ENCODE measurements at places on chromosomes 11 and 22.

GRCh38 chr11:100914415-100915110 is 215.1 kb downstream of the PGR start:
- DNase-seq: no peak

- no peak for DNase-seq
Measured at GRCh38 chr22:24088816-24089215, 77.7 kb downstream of the CABIN1 start.

- no peak for DNase-seq
Measured at GRCh38 chr22:24104307-24105012, 76.8 kb upstream of the SUSD2 start.

- DNase-seq: no peak
Measured at GRCh38 chr11:77865805-77866204, 44.9 kb downstream of the AAMDC start.

DNA sequence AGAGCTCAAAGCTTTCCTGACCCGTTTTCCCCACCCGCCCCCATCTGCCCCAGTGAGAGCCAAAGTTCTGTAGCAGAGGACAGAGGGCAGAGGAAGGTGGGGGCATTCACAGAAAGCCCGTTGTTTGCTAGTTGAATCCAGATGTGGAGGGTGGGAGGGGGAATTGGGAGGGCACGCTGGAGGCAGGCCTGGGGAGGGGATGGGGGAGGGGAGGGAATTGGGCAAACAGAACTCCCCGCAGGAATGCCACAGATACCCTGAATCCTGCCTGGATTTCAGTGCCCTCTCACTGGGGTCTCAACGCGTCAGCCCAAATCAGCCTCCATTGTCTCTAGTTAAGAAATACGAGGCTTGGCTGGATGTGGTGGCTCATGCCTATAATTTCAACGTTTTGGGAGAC is 12.9 kb upstream of the OAF start:
- no peak for DNase-seq

DNA sequence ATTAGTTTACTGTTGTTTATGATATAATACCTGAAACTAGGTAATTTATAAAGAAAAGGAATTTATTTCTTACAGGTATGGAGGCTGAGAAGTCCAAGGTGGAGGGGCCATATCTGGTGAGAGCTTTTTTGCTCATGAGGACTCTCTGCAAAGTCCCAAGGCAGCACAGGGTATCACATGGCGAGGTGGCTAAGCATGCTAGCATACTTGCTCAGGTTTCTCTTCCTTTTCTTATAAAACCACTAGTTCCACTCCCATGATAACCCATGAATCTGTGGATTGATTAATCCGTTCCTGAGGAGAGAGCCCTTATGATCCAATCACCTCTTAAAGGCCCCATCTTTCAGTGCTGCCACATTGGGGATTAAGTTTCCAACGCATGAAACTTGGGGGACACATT is 82.7 kb downstream of the PHF21A start:
- no peak for DNase-seq

DNA sequence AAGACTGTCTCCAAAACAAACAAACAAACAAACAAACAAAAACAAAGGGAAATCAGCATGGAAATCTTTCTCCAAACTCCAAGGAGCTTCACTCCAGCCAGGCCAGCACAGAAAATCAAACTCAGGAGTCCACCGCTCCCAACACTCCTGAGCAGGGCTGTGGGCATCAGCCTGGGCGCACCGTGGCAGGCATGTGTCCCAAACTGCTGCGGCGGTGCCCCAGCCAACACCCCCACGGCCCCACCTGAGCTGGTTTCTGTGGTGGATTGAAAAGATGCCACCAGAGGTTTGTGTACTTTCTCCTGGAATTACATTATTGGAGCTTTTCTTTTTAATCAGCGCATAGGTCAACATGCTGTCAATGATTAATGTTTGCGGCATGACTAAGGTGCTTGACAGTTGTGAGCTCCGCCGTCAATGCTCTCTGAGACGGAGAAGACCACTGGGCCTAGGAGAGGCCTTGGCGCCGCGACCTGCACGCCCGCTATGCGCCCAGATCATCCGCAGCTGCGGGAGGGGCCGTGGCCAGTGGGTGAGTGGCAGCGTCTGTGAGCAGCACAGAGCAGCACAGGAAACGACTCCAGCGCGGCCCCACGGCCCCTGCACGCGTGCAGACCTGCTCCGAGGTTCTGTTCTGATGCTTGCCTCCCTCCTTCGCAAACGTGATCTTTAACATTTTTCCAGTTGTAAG is 18.1 kb downstream of the DRD4 start:
- DNase-seq: no peak

DNA sequence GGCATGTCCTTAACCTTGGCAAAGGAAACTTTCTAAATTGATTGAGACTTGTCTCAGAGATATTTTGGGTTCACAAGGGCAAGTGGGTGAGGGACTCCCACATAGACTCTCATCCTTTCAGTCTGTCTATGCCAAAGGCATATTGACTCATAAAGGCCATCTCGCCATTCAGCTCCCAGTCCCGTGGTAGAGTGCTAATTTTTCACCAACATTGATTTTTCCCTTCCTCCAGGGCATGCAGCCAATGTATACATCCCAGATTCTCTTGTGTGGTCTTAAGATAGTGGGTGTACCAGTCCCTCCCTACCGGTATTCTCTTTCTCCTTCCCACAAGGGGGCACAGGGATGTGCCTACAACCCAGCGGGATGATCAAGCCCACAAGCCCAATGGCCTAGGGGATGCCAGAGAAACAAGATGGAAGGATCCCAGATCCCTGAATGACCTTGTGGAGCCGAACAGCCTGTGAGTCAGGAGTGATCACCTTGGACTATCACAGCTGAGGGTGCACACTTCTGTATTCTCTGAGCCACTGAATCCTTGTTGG is 7.9 kb downstream of the C11orf96 start:
- DNase-seq: no peak

- peak; percentile 47 for DNase-seq
Measured at GRCh38 chr11:8810540-8811301, 100.3 kb upstream of the AKIP1 start.

- DNase-seq: no peak
Measured at GRCh38 chr11:82229341-82229740, 504.3 kb downstream of the FAM181B start.

DNA sequence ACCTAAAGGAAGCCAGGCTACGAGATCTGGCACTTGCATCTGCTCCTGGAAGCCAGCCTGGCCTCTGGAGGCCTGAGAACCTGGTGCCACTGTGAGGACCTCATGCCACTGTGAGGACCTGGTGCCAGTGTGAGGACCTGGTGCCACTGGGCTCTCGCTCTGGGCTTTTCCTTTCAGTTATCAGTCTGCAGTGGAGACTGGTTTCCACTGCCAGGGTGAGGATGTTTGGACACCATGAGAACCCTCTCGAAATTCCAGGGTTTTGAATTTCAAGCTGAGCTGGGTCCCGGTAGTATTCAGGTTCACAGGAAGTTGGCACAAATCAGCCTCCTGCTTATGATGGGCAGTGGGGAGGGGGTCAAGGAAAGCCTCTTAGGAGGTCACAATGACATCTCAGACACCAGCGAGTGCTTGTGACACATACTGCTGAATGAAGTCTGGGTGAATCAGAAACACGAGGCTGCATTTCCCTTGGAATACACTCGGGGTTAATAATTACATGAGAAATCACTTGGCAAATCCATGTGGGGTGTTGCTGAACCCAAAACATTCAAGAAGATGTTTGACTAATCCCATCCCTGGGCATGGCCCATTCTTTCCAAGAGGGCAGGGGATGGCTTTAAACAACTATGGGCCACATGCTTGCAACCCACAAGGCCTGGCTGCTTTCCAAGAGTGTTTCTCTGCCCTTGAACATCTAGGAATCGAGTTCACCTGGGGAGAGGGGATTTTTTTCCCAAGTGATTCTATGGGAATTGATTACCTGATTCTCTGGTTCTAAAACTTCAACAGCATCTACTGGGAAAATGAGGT is 60.2 kb downstream of the LINC01488 start:
- DNase-seq: no peak

GRCh38 chr22:17781319-17782031 is 7.2 kb upstream of the BID start:
- DNase-seq: no peak

DNA sequence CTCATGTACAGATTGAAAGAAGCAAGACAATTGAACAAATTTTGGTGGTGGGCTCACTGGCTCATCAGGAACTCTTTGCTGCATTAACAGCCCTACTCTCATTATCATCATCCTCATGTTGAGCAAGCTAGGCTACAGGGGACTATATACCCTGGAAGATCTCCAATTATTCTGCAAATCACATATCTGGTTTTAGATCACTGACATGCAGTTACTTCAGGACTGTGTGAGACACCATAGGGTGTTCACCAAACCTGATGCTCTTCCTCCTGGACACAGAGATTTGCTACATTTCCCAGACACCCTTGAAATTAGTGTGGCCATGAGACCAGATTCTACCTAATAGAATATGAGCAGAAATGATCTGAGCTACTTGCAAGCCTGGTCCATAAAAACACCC is 23.0 kb upstream of the ME3 start:
- DNase-seq: no peak

- no peak for DNase-seq
Measured at GRCh38 chr11:67489203-67489884, 6.5 kb downstream of the AIP start.

DNA sequence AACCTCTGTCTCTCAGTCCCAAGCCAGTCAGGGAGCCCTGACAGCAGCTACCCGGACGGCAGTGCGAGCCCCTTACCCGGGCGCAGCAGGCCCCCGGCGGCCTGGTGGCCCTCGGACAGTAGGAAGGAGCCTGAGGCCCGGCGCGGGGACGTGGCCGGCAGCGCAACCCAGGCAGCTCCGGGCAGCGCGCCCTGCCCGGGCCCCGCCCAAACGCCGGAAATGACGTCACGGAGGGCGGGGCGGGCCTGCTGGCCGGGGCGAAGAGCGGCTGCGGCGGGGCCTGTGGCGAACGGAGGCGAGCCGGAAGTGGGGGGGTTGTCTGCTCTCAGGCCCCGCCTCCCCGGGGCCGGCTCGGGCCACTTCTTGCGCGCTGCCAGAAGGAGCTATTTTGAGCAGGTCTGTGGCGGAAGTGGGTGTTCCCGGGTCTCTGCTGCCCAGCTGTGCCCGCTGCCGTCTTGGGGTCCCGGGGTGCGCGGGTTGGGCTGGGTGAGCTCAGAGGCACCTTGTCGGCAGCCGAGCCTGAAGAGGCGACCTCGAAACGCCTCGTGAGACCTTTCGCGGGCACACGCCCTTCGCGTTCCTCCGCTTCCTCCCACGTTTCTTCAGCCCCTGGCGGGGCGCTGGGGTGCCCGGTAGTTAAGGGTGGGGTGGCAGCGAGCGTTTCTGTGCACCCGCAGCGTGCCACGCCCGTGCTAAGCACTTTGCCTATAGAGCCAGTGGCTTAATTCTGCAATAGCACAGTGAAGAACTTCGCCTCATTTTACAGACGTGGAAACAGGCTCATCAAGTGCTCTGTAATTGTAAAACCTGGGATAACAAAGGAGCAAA is at the start of gene C11orf24:
Gene C11orf24 (minus strand): TSS at position 193 of the 828 bp plus-strand sequence. CDS start 8,206 bp downstream, outside the sequence.
- DNase-seq: peak; percentile 90

- no peak for DNase-seq
Measured at GRCh38 chr11:68956547-68957254, 24.1 kb downstream of the MRGPRD start.

- DNase-seq: no peak
Measured at GRCh38 chr11:103997082-103997481, 39.4 kb upstream of the DDI1 start.

- no peak for DNase-seq
Measured at GRCh38 chr11:47907499-47907898, 59.3 kb upstream of the NUP160 start.

DNA sequence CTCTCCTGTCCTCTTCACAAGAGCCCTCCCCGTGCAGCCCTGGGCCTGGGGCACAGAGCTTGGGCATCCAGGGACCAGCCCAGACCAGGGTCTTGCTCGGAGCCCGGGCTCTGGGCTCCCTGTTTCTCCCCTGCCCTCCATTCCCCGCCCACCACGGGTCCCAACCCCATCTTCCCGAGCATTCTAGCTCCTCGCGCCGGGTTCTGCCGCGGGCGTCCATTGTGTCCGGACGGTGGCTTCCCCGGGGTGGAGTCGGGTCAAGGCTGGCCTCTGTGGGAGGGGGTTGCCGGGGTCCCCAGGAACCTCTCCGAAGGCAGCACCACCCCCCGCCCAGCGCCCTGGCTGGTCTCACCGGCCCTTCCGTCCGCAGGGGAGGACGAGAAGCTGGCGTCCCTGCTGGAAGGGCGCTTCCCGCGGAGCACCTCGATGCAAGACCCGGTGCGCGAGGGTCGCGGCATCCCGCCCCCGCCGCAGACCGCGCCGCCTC is 18.1 kb upstream of the ACR start:
- no peak for DNase-seq

DNA sequence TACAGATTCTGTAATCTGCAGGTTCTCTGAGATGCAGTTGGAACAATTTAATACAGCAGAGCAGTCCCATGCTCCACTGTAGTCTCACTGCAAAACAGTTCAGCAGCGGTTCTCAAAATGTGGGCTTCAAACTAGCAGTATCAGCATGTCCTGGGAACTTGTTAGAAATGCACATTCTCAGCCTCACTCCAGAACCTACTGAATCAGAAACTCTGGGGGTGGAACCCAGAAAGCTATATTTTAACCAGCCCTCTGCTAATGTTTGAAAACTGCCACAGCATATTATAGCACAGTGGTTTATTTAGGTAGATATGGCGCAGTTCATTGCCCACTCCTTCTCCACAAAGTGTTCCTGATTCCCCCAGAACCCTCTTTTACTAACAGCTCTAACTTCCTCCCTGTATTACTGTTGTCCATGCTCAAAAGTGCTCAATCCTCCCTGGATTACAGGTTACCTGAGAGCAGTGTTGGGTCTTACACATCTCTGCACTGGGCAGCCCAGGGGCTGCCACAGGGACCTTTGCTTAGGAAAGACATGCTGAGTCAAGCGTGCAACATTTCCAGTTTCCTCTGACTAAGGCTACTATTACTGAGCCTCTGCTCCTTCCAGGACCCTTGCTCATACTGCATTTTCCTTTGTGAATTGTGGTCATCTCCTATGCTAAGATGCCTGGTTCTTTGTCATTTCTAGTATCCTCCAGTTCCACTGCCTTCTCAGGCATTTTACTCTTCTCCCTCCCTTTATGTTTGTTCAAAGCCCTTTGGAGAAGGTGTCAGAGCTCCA is 7.7 kb upstream of the DGAT2 start:
- no peak for DNase-seq

GRCh38 chr11:47348859-47349258 is 3.6 kb downstream of the MYBPC3 start:
- no peak for DNase-seq

GRCh38 chr11:114236829-114237228 is 59.4 kb upstream of the NNMT start:
- DNase-seq: no peak

GRCh38 chr11:134949121-134950090 is 537.4 kb upstream of the B3GAT1 start:
- DNase-seq: no peak

DNA sequence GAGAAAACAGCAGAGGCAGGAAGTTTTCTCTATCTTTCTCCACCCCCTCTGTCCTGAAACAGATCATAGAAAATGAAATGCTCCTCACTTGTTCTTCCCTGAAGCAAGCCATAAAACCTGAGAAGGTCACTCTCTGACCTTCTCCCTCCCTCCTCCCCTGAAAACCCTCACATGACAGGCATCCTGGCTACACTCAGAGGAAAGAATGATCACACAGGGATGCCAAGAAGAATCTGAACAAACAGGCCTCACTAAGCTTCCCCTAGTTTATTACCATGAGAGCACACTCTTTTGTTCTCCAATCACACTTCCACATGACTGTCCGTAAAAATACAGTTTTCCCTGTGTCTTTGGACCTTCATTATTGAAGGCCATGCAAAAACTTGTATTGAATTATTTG is 300.1 kb downstream of the BUD13 start:
- no peak for DNase-seq

- no peak for DNase-seq
Measured at GRCh38 chr11:313787-314553, at the start of gene IFITM1. Gene IFITM1, plus strand, starts transcription at chr11:314040. Its CDS starts 131 bp downstream, at chr11:314171.
